ENCODE measurements at places on chromosomes 5 and 9.
A peak's percentile ranks its signal among the peaks of the same experiment; 100 is the strongest.

DNA sequence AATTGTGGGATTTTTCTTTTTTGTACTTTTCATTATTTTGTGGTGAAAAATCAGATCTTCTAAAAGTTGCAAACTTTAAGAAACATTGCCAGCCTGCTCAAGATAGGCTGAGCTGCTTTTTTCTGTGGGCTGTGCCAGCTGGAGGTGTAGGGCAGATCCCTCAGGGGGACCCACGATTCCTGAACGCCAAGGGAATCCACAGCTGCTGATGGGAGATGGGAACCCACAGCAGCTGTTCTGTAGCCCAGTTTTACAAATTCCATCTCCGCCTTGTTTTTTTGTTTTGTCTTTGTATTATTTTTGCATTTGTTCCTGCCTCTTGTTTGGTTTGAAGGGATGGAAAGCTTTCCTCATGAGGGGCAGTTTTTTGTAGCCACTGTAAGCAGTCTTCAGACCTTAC lies 91.0 kb downstream of the WWC1 start:
- no peak for DNase-seq

DNA sequence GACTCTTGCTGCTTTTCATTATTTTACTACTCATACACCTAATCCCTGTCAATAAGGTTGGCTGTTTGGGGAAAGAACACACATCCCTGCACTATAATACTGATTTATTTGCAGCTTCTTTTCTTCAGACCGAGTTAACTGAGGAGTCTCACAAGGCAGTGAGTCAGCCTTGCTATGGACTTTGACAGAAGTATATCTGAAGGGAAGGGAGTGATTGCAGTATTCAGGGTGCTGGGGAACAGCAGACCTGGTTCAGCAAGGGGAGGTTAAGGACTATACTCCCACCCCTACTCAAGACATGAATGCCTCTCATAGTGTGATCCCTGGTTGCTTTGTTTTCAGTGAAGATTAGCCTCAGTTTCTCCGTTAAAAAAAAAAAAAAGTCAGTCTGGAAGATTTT lies 99.8 kb downstream of the TLE4 start:
- DNase-seq: no peak

DNA sequence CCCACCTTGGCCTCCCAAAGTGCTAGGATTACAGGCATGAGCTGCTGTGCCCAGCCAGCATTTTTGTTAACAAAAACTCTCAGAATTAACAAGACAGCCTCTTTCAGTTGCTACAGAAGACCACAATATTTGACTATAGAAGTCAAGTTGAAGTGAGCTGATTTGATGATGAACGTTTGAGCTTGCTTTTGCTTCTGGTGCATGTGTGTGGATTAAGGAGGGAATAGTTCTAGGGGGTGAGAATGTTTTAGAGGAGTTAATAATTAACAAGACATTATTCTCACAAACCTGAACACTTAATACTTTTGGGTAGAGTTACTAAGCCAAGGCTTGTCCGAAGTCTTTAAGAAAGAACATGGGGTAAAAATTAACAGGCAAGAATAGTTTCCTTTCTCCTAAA lies 191.6 kb downstream of the TENT4A start:
- no peak for DNase-seq

DNA sequence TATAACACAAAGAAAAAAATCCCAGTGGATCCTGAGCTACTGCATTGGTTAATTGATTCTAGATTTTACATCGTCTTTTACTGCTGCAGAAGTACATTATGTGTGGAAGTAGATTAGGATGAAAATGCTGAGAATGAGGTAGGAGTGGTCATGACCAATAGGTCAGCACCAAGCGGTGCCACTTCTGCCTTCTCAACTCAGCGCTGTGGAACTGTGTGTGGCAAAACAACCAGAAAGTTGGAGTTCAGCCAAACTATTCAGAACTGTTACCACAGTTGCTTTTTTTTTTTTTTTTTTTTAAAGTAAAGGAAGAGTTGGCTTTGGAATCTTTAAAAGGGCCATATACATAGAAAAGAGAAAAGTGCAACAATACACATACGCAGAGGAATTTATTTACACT lies 24.2 kb downstream of the POU5F2 start:
- no peak for DNase-seq

- no peak for DNase-seq
These were observed 220.7 kb downstream of the DRD1 start for GRCh38 chr5:175223291-175223690.

- DNase-seq: peak; percentile 79
These were observed 483 bp downstream of the FBXL7 start for GRCh38 chr5:15500325-15501001.

All from sciatic nerve (tissue), 2 donors.